Naive thymus-derived CD4-positive, alpha-beta T cell (primary cell): ENCODE measurements at places on chromosomes 5 and 9. TPM values are rescaled to one million over a fixed set of nuclear protein-coding genes. Genes with fewer than 3 reads are reported as not detected.

DNA sequence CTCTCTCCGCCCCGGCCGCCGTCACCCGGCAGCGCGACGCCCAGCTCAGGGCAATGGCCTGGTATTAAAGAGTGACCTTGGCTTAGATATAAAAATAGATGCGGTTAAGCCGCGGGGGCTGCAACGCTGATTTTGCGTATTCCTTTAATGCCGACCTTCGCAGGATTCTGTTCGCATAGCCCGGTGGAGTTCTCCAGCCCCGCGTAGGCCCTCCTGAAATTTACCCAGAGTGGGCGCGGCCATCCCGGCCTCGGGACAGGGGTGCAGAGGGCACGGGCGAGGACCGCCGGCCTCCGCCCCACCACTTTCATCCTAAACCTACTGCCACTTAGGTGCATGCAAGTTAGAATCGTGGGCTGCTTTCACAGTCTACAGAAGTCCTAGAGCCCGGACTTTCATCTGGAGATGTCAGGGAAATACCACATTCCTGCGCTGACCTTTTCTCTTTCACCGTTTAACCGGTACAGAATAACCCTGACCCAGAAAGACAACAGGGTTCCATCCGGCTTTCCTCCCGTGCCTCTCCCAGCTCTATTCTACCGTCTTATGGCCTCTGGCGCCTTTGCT is 492 bp upstream of the FAM169A start:
- DNase-seq = peak; percentile 18
- peak overlapping the region; percentile 78 for H3K27ac ChIP-seq
- no peaks in the 10 kb centered on the region for H3K36me3 ChIP-seq

- no peak overlapping the region for H3K4me3 ChIP-seq
- H3K27ac ChIP-seq = no peak overlapping the region
- DNase-seq = peak; percentile 57
- H3K27me3 ChIP-seq = no peaks in the 10 kb centered on the region
Measured at GRCh38 chr5:38265546-38266179, 7.3 kb downstream of the EGFLAM start.

- H3K4me1 ChIP-seq = no peaks in the 10 kb centered on the region
- no peak for DNase-seq
- H3K4me3 ChIP-seq = no peak overlapping the region
- no peaks in the 10 kb centered on the region for H3K36me3 ChIP-seq
- no peaks in the 10 kb centered on the region for H3K27me3 ChIP-seq
- H3K27ac ChIP-seq = no peak overlapping the region
Measured at GRCh38 chr9:136769710-136770191, 5.4 kb upstream of the LCN15 start.

- no peaks in the 10 kb centered on the region for H3K4me1 ChIP-seq
- no peak for DNase-seq
- no peak overlapping the region for H3K4me3 ChIP-seq
- H3K27ac ChIP-seq = no peak overlapping the region
- H3K27me3 ChIP-seq = no peaks in the 10 kb centered on the region
Measured at GRCh38 chr9:27160636-27161035, 51.6 kb downstream of the TEK start.

- no peaks in the 10 kb centered on the region for H3K27me3 ChIP-seq
- DNase-seq = no peak
- H3K36me3 ChIP-seq = no peaks in the 10 kb centered on the region
Measured at GRCh38 chr5:6520201-6520600, 71.5 kb downstream of the UBE2QL1 start.

DNA sequence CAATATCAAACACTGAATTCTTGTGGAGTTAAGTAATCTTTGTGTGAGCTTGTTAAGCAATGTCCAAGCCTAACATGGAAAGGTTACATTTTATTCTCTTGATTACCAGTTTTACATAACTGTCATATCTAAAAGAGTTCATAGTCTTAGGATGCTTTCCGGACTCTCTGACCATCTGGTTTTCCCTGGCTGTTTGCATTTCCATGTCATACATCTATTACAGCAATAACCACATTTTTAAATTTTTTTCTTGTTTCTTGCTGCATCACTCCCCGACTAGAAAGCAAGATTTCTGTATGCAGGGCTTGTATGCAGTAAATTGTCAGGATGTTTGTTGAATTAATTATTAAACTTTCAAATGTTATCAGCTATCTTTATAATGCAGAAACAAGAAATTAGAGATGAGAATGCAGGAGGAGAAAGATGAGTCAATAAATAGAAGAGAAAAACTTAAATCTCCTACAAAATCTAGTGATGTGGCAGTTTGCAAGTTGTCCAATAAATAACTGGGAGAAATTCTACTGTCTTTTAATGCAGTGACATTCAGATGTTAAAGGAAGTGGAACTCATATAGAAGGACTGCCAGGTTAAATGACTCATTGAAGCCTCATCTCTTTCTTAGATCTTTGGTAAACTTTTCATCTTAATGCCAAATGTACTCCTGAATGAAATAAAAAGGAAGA is 179.6 kb upstream of the SGCD start:
- no peaks in the 10 kb centered on the region for H3K27me3 ChIP-seq
- H3K36me3 ChIP-seq = no peaks in the 10 kb centered on the region
- no peak overlapping the region for H3K4me3 ChIP-seq

DNA sequence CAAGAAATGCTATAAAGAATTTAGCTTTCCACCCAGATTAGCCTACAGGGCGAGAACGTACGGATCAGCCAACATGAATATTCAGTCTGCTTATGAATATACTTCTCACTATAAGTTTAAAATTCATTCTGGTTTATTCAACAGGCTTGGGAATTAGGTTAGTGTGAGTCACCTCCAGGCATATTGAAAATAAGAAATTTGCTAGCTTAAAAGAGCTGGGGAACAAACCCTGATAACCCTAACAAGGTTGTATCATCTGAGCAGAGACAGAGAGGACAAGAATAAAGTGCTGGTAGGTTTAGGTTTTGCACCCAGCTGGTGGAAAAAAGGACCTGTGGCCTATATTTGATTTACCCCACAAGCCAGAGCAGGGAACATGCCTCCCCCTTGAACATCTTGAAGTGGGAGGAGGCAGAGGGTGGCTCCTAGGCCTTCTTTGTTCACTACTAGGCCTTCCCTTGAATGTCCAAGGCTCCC is 12.3 kb downstream of the FNBP1 start:
- peak overlapping the region; percentile 3 for H3K4me3 ChIP-seq
- H3K27ac ChIP-seq = peak overlapping the region; percentile 63
- no peak for DNase-seq
- no peaks in the 10 kb centered on the region for H3K27me3 ChIP-seq

- no peaks in the 10 kb centered on the region for H3K4me1 ChIP-seq
- H3K27me3 ChIP-seq = no peaks in the 10 kb centered on the region
Measured at GRCh38 chr9:76882686-76883085, 23.2 kb downstream of the PRUNE2 start.

DNA sequence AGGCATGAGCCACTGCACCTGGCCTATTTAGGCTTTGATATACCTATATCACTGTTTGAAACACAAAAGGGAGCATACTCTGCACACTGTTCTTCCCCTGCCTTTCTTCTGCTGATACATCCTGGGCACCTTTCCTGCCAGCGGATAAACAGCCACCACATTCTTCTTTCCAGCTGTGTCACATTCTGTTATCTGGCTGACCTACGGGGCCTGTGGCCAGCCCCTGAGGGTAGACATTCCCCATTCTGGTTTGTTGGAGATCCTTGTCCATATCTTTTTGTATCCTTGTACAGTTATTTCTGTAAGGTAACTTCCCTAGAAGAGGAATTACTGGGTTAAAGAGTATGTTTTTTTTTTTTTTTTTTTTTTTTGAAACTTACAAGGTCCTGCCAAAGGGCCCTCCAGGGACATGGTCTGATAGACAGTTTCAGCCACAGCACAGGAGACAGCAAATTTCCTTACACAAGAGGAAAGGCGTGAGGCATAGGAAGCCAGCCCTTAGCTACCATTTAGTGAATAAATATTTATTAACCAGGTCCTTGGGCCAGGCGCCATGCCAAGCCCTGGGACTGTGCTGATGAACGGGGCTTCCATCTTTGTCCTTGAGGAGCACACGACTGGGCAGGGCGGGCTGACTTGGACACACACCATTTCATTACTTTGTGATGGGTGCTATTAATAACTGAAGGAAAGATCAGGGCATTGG is 57.8 kb downstream of the ERGIC1 start:
- no peaks in the 10 kb centered on the region for H3K27me3 ChIP-seq
- no peak for DNase-seq
- no peaks in the 10 kb centered on the region for H3K4me1 ChIP-seq
- H3K36me3 ChIP-seq = peaks cover 42% of the 10 kb centered on the region

DNA sequence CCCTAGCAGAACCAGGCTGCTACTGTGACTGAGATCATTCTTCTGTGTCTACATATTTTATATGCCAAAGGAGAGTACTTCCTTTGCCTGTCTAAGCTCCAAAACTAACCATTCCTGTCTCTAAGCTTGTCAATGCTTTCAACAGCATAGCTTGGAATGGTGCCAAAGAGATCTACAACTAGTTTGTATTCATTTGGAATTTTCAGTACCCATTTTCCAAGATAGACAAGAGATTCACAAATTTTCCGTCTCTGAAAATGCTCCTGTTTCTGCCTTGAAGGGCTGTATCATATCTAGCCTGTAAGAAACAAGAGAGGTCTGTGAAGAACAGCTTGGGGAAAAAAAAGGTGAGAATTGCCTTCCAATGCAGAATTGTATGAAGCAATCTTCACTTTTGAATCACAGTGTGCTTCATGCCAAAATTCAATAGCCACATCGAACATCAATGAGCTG is 334.4 kb upstream of the ACTBL2 start:
- H3K4me1 ChIP-seq = no peaks in the 10 kb centered on the region
- H3K27me3 ChIP-seq = no peaks in the 10 kb centered on the region
- H3K36me3 ChIP-seq = no peaks in the 10 kb centered on the region
- no peak overlapping the region for H3K27ac ChIP-seq

DNA sequence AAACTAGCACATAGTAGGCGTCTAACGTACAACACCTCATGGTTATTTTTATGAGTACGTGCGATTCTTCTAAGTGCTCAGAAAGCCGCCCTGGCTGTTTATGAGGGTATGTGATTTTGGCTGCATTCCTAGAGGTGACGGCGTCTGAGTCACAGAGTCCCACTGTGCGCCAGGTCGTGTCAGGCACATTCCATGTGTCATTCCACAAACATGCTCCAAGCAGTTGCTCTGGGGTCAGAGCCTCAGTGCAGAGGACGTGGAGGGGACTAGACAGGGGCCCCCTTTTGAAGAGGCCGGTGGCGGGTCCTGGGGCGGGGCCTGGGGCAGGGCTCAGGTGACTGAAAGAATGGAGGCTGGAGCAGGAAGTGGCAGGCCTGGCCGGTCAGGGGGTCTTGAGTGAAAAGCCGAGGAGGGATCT is 51.9 kb downstream of the NEK6 start:
- no peaks in the 10 kb centered on the region for H3K4me1 ChIP-seq
- DNase-seq = no peak
- no peak overlapping the region for H3K27ac ChIP-seq
- H3K4me3 ChIP-seq = no peak overlapping the region
- H3K36me3 ChIP-seq = no peaks in the 10 kb centered on the region
- H3K27me3 ChIP-seq = no peaks in the 10 kb centered on the region

DNA sequence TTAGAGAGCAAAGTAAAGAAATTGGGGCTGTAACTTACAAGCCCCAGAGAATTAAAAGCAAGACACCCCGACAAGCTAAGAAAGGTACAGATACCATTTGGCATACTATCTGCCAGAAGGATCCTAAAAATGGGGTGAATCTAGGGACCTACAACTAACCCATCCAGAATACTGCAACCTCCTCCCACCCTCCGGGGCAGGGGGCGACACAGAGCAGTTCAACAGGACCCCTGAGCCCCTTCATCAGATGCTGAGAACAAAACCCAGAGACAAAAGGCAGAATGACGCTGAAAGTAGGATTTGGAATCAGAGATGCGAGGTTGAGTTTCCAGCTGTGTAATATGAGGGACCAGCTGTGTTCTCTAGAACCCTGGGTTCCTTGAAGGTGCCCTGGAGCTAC is 71.2 kb downstream of the EPB41L4B start:
- H3K4me3 ChIP-seq = no peak overlapping the region
- no peaks in the 10 kb centered on the region for H3K36me3 ChIP-seq
- no peak overlapping the region for H3K27ac ChIP-seq
- no peak for DNase-seq
- no peaks in the 10 kb centered on the region for H3K27me3 ChIP-seq
- H3K4me1 ChIP-seq = no peaks in the 10 kb centered on the region

- no peak for DNase-seq
- H3K27me3 ChIP-seq = no peaks in the 10 kb centered on the region
Measured at GRCh38 chr5:180130876-180131740, 59.5 kb upstream of the RNF130 start.

DNA sequence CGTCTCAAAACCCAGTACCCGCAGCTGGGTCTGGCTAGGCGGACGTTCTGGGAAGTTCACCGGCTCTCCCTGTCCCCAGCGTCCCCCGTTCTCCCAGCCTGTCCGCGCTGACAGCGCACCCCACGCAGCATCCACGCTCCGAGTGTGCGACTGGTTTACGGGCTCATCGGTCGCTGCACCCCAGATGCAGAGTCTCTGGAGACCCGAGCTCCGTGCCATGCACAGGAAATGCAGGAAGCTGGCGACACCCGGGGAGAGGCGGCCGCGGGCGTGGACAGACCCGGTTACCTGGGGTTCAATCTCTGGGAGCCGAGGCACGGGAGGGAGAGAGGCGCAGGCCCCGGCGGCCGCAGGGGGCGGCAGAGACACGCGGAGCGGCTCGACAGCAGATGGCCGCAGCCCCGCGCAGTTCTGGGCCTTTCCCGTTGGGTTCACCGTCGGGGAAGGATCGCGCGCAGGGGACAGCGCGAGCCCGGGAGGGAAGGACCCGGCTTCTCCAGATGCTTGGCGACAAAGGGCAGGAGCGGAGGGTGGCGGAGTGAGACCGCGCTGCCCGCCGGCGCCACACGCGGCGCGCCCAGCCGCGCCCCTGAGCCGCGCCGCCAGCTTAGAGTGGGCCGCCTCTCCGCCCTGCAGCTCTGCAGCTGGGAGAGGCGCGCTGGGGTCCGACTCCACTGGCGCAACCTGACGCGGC is 558 bp downstream of the SHROOM1 start:
- peak; percentile 72 for DNase-seq
- no peaks in the 10 kb centered on the region for H3K36me3 ChIP-seq
- H3K27me3 ChIP-seq = peaks cover 2% of the 10 kb centered on the region
- no peak overlapping the region for H3K27ac ChIP-seq
- no peaks in the 10 kb centered on the region for H3K4me1 ChIP-seq

- no peak overlapping the region for H3K4me3 ChIP-seq
- H3K36me3 ChIP-seq = no peaks in the 10 kb centered on the region
- no peaks in the 10 kb centered on the region for H3K4me1 ChIP-seq
- no peaks in the 10 kb centered on the region for H3K27me3 ChIP-seq
- no peak for DNase-seq
- H3K27ac ChIP-seq = no peak overlapping the region
Measured at GRCh38 chr9:112439171-112439570, 47.5 kb upstream of the KIAA1958 start.

GRCh38 chr5:9523090-9523823 is 22.6 kb downstream of the SEMA5A start:
- no peaks in the 10 kb centered on the region for H3K36me3 ChIP-seq
- DNase-seq = no peak
- H3K27me3 ChIP-seq = no peaks in the 10 kb centered on the region
- H3K4me3 ChIP-seq = no peak overlapping the region

The LAMC3 gene
- total RNA-seq = 4.5 TPM

The MARCOL gene
- total RNA-seq = not detected

The CCL27 gene
- total RNA-seq = not detected

The GDA gene
- total RNA-seq = not detected in 2 replicates

The IL3 gene
- not detected for total RNA-seq

The PCDHGA9 gene
- not detected for total RNA-seq

The PCAT7 gene
- 0.27 TPM for total RNA-seq
